Upper lobe of left lung (tissue), 6 donors: ENCODE measurements at places on chromosomes 11 and 22.

GRCh38 chr11:123505546-123506299 lies 75.7 kb downstream of the GRAMD1B start:
- DNase-seq: no peak

GRCh38 chr11:1693327-1694063 lies 3.5 kb upstream of the KRTAP5-6 start:
- peak; percentile 79 for DNase-seq

DNA sequence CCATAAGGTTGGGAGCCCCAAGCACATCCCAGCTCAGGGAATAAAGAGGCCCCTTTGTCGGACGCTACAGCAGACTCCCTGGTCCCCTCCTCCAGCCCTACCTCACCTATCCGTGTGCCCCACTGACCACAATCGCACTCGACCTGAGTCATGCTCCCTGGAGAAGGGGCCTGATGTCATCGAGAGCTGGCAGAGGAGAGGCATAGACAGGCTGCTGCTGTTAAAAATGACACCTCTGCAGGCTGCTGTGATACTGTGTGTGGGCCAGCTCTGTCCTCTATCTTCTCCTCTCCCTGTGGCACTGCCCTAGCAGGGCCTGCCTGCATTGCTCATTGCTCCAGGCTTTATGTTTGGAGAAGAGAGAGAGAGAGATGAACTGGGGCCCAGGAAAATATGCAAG lies 123.4 kb upstream of the SYT13 start:
- no peak for DNase-seq

DNA sequence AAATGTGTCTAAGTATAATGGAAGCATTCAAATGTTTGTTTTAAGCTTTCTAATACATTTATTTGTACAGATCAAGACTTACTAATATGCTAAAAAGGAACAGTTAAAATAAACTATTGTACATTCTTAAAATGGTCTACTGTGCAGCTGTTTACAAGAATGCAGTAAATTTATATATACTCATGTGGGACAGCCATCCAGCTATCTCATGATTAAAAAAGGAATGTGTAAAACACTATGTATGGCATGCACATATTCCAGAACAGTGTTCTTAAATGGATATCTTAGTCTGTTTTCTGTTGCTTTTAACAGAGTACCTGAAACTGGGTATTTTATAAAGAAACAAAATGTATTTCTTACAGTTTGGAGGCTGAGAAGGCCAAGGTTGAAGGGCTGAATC lies 30.2 kb upstream of the CSTF3 start:
- DNase-seq: no peak

DNA sequence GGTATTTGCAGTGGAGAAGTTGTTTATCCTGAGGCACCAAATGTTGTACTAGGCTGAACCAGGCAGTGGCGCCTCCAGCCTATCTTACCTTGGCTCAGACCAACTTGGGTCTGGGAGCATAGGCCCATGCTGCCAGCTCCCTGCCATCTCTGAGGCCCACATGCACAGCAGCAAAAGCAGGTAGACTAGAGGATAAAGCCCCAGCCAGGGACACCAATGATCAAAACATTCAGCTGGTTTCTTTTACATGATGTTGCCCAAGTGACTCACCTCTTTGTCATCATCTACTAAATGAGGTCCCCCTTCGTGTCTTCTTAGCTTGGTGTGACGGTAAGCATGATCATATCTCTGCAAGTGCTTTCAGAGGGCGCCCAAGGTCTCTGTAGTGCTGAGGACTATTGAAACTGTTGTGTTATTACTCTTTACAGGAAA lies 112.1 kb upstream of the DRD2 start:
- no peak for DNase-seq

DNA sequence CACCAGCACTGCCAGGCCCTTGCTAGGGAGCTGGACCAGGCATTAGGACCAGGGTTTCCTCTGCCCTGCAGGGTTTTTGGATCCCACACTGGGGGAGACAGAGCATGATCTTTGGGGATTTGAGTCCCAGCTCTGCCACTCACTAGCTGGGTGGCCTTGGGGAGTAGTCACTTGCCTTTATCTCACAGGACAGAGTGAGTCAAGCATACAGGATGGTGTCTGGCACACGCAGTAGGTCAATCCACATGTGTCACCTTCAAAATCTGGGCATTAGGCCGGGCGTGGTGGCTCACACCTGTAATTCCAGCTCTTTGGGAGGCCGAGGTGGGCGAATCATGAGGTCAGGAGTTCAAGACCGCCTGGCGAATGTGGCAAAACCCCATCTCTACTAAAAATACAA lies 2.7 kb downstream of the NEFH start:
- no peak for DNase-seq

DNA sequence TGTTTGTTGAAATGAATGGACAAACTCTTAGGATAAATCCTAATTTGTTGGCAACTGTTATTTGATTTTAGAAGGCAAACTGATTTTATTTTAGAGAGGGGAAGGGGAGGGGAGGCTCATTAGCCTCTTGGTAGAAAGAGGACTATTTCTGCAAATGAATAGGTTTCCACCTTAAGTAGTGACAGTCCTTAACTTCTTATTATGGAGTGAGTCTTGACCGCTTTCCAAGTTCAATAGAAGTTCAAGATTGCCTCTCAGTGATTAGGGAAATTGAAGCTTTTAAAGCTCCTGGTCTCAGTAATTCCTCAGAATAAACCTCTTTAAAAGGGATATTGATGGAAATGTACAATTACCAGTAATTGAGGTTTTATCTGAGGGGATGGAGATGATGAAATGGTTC lies 55.7 kb downstream of the PANX1 start:
- DNase-seq: no peak

GRCh38 chr11:104443387-104443786 lies 279.4 kb upstream of the PDGFD start:
- DNase-seq: no peak

- no peak for DNase-seq
These were observed 883 bp upstream of the HMOX1 start for GRCh38 chr22:35380013-35380412.

DNA sequence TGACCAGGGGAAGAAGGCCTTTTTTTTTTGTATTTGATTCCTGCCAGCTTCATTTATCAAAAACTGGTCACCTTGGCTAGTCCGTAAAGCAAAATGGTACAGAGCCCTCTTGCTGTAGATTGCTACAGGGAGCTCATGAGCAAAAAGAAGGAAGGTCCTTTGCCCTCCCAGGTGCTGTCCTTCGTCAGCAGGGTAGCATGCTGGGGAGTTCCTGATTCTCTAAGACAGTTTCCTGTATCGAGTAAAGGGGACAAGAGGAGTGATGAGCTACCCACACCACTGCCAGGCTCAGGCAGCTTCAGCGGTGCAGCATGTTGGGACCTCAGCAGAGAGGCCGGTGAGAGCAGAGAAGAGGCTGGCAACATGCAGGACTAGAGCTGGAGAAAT lies 67.8 kb upstream of the CSNK2A3 start:
- no peak for DNase-seq

DNA sequence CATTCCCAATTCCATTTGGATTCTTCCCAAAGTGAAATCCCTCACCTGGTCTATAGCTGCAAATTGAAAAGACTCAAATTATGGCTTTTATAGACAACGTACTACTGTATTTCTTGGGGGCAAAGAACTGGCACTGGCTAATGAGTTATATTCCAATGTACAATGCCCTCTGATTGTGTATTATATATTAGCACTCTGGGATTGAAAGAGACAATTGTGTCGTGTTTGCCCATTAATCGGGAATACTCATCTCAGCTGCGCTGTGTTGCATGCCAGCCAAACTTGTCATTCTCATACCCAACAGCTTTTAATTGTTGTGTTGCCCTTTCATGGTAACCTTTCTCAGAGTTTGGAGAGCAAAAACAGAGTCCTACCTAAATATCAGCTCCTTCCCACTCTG lies 55.0 kb upstream of the ZBTB44 start:
- DNase-seq: no peak
